ENCODE measurements at places on chromosomes 7 and 10.

- DNase-seq, result no peak
Measured at GRCh38 chr10:103836861-103837260, 18.5 kb downstream of the SH3PXD2A start.

GRCh38 chr7:130956417-130957136 lies 222.6 kb upstream of the KLF14 start:
- DNase-seq, result no peak

GRCh38 chr7:47513741-47514241 lies 68.1 kb downstream of the TNS3 start:
- no peak for DNase-seq

- no peak for DNase-seq
Measured at GRCh38 chr10:122072491-122072890, 83.5 kb downstream of the TACC2 start.

GRCh38 chr7:74489997-74490945 lies 36.6 kb downstream of the GTF2IRD1 start:
- no peak for DNase-seq

- no peak for DNase-seq
Measured at GRCh38 chr10:31816318-31816717, 112.3 kb downstream of the ARHGAP12 start.

DNA sequence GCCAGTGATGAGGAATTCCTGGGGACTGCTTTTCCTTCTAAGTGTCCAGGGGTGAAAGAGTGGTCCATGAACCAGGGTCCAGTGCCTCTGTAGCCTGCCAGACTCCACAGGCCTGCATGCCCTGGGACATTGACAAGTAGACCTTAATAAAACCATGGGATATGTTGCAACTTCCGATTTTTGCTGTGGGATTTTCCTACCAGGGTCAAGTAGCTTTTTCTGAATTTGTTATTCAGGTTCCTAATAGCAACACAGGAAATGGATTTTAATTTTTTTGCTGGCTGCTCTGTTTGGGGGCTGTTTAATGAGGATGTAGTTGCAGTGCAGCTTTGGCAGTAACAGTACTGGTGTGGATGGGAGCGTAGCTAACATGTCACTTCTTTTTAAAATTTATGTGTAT lies 42.1 kb downstream of the WBP1L start:
- no peak for DNase-seq
